ENCODE measurements at places on chromosomes 4 and X.

GRCh38 chr4:569958-570667 lies 6.0 kb downstream of the TMEM271 start:
- no peak for DNase-seq

DNA sequence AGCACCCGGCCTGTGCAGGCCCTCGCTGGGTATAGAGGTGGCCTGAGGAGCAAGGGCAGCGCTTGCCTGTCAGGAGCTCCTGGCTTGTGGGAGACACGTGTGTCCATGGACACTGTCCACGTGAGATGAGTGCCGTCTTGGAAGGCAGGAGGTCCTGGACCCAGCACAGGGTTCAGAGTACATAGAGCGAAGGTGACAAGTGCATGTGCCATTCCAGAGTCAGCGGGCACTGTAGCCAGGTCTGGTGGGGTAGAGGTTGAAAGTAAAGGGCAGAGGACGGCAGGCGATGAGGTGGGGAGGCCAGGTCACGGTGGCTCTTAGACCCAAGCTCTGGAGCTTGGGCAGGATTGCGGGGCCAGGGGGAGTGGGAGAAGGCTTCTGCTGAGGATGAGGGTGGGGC lies 28.4 kb upstream of the TADA2B start:
- no peak for DNase-seq

- DNase-seq = no peak
These were observed 3.5 kb downstream of the ZXDA start for GRCh38 chrX:57906790-57907189.

DNA sequence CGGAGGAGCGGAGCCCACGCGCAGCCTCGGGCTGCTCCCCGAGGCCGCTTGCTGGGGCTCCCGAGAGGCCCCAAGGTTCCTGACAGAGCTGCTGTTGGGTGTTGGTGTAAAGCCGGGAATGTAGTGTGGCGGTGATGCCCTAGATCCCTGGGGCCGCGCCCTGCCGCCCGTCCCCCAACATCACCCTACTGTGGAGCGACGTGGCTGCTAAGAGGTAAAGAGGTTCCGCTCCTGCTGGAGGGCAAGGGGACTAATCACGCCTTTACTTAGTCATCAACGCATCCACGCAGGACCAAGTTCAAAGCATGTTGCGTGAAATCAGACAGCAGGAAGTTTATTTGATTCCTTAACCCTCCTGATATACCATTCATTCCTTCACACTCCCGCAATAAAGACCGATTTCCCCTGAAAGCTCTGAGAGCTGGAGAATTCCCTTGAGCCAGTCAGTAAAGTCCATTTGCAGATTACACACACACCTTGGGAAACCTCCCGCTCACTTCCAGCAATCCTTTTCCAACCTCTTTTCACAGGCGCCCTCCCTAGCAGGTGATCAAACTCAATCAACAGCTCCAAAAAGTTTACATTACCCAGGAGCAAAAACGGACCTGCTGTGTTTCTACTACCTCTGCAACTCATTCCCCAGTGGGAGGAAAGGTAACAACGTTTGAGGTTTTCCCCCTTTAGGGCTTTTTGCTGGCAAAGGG lies 579 bp upstream of the GABRA2 start:
- DNase-seq = no peak

- no peak for DNase-seq
These were observed 536.8 kb upstream of the CPEB2 start for GRCh38 chr4:14465507-14465906.

GRCh38 chr4:52103319-52103718 lies 52.2 kb downstream of the SPATA18 start:
- DNase-seq = no peak

GRCh38 chr4:57462843-57463242 lies 352.7 kb upstream of the IGFBP7 start:
- DNase-seq = no peak

DNA sequence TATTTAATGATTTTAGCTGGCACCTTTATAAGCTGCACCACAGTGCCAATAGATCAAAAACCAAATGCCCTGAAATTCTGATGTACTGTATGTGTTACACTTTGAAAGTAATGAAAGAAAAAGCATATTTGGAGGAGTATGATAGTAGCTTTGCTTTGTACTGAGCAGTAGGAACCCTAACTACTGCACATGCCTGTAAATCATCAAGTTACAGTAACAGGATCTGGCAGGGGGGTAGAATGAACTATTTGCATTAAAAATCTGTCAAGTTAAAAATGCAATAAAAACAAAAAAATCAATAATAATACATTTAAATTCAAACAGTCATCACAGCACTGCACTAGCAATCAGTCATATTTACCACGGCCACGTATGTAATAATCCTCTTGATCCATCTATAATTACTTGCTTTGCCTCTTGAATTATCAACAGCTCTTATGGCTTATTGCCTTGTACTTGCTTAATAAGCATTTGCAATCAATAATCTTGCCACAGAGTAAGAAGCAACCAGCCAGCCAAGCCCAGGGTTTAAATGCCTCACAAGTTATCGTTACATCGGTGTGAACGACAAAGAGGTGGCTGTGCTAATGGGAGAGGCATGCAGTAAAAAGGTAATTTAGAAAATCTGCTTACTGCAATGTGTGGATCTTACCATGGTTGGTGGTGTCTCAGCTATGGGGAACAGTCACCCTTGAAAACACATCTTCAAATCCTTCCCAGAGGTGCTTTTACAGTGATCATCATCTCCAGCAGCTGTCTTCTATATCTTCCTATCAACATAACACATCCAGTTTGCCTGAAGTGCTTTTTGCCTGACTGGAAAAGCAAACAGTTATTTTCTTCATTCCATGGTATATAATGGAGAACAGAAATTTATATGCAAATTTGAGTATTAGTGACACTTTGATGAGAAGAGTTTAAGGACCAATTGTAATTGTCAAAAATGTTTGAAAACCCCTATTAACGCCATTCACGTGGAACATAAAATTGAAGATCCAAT lies 1812.1 kb upstream of the ADGRL3 start:
- no peak for DNase-seq

DNA sequence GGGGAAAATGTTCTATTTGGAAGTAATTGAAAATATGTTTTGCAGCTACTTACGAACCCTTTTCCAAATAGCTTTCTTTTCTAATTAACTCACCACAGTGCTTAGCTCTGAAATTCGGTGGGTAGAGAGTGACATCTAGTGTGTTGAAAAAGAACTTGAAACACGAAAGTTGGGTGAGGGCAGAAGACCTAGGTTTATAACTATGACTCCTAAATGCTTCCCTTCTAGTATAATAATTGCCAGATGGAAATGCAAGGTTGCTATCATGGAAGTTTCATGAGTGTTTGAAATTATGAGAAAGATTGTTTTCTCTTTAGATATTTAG lies 77.3 kb upstream of the NOCT start:
- no peak for DNase-seq

DNA sequence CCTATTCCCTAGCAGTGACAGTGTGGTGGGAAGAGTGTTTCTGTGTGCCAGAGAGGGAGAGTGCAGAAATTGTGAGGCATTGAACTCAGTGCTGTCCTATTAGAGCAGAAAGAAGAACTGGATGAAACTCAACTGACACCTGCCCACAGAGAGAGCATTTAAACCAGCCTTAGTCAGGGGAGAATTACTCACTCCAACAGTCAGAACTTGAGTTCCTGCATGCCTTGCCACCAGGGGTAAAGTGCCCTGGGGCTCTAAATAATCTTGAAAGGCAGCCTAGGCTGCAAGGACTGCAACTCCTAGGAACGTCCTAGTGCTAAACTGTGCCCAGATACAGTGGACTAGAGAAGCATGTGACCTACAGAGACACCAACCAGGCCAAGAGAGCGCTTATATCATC lies 12.8 kb downstream of the CYSLTR1 start:
- no peak for DNase-seq

DNA sequence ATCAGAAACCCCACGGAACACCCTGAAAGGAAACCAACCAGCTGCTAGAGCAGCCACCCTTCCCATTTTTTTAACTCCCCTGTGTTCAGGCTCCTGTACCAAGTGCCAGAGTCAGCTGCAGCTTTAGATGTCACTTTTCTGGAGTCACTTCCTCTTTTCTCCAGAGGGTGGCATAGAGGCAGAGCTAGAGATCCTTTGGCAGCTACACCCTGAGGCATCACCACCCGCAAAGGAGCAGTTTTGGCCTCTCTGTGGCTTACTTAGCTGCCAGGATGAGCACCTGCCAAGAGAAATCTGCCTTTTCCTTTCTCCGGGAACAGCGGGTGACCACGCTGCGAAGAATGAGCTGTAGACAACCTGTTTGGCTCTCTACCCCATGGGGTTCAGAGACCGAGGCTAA lies 58.0 kb upstream of the CHRDL1 start:
- no peak for DNase-seq

DNA sequence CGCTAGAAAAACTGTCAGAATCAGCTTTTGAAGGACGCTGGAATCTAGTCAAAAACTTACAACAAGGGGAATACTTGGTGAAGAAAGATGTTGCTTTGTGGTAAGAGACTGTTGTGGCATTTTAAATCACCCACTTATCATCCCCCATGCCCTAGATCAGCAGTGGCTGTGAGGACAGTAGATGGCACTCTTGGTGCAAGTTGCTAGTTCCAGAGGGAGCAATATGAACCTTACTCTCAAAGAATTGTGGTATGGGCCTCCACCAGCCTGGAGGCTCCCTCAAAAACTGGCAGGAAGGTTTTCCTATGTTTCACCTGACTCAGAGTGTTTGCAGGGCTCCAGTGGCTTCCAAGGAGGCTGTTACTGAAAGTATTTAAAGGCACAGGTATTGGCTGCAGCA lies 37.7 kb upstream of the SLC16A2 start:
- peak; percentile 10 for DNase-seq

DNA sequence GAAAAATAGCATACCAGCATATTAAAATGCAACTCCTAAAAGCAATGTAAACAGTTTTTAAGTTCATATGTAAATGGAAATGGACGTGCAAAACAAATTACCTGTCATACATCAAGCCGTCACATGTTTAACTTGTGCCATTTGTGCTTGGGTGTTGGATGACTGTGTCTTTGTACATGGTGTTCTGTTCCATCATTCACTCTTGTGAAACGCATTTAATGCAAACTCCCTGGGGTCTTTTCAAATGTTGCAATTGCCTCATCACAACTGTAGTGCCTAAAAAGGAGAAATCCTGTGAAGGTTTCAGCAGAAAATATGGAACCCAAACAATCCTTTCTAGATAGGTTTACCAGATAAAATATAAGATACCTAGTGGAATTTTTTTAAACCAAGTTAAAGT lies 52.4 kb downstream of the PHOX2B start:
- no peak for DNase-seq

DNA sequence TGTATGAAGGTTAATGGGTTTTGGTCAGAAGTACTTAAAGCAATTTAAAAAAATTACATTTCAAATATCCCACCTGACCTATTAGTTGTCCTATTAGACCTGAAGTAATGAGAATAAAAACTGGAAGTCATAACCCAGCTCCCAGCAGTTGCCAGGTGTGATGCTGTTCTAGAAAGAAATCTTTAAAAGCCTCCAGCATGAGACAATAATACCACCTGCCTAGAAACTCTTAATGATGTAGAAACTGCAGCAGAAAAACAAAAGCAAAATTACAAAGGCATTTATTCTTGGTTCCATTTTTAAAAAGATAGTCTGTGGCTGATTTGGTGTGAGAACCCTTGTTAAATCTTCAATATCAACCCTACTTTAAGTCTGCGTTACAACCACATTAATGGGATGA lies 1137.7 kb upstream of the TENM3 start:
- DNase-seq = no peak

DNA sequence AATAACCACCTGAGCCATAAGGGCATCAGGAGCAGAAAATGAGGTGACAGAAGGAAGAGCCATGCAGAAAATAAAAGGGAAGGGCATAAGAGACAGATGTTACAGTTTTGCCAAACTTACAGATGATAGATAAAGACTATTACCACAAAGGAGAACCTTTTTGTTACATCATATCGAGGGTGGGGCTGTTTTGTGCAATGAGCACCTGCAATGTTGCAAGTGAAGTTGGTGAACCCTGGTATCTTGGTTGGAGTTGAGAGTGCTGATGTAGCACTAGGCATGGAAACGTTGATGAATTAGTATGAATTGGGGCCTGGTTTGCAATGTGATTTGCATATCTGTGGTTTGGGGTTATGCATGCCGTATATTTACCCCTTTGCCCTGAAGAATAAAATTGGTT lies 119.8 kb upstream of the TEX13D start:
- no peak for DNase-seq

- DNase-seq = peak; percentile 33
These were observed 128.2 kb downstream of the C4orf51 start for GRCh38 chr4:145808021-145808650.

GRCh38 chrX:102154218-102154860 lies 1.4 kb downstream of the BEX5 start:
- DNase-seq = peak; percentile 16

DNA sequence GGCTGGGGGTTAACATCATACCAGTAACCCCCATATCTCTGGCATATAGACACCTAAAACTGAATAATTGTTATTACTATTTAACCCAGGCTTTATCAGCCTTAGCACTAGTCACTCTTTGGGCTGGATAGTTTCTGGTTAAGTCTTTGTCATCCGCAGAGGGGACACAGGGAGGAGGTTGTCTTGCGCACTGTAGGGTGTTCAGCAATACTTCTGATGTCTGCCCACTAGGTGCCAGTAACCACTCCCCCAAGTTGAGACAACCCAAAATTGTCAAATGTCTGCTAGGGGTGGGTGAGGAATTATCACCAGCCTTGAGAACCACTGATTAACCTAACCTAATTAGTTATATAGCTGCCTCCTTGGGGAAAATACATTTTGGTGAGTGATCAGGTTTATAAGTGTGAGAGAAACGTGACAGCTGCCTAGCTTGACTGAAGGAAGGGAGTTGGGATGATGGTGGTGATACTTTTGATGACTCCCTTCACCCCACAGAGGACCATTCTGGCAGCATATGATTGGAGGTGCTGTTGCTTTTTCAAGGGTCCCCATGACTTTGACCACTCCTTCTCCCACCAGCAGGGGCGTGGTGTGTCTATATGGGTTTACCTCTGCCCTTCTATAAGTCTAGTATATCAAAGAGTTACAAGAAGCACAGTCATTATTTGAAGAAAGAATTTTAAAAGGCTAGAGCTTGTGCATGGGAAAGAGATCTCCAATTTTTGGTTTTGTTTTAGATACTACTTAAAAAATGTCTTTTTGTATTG lies 140.9 kb downstream of the STIM2 start:
- DNase-seq = no peak

DNA sequence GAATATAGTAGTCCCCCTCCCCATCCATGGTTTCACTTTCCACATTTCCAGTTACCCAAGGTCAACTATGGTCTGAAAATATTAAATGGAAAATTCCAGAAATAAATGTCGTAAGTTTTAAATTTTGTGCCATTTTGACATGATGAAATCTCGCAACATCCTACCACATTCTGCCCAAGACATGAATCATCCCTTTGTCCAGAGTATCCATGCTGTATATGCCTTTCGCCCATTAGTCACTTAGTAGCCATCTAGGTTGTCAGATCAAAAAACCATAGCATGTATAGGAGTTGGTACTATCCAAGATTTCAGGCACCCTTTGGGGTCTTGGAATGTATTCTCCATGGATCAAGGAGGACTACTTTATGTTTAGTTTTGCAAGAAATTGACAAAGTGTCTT lies 8.3 kb downstream of the PRRG1 start:
- DNase-seq = no peak

Measured in stimulated activated naive CD8-positive, alpha-beta T cell treated with anti-CD3 and anti-CD28 coated beads, Interleukin-15, Interleukin-2, amounts not matched to agents 100 U/mL and 50 U/mL, for 24 hours (primary cell).